ENCODE measurements at places on chromosomes 13 and 19.

GRCh38 chr19:31152906-31153305 is 196.3 kb downstream of the TSHZ3 start:
- no peak for DNase-seq

- no peak for DNase-seq
These were observed 28.1 kb downstream of the MPND start for GRCh38 chr19:4371247-4372164.

DNA sequence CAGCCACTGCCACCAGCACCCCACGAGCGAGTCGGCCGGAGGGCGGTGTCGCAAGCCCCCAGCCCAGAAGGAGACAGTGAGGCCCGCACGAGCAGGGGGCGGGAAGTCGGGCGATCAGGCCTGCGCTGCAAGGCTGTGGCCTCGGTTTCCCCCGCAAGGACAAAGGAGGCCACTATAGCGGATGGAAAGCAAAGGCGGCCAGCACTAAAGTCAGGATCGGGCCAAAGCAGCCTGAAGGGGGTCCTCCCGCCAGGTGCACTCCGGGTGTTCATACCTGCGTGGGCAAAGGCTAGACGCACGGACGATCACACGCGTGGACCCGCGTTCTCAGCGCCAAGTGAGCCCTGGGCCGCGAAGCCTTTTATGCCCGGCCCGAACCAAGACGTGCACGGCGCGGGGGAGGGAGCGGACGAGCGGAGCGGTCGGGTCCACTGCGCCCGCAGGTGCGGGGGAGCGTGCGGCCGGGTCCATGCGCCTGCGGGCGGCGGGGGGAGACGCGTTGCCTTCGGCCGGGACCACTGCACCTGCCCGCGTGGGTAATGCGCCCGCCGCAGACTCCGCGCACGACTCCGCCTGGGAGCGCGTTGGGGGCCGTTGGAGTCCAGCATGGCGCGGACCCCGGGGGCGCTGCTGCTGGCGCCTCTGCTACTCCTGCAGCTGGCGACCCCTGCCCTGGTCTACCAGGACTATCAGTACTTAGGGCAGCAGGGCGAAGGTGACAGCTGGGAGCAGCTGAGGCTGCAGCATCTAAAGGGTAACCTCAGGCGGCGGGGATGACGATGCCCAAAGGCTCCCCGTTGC is at the start of the genes PRDX2 and THSD8:
PRDX2 (minus strand) TSS at position 335 of the 801 bp plus-strand sequence. CDS start 539 bp downstream, outside the sequence.
THSD8 (plus strand) TSS at position 604 of the 801 bp plus-strand sequence; CDS start at position 607, 3 bp downstream.
- DNase-seq, result peak; percentile 55

- DNase-seq, result no peak
These were observed 35.5 kb upstream of the KLF12 start for GRCh38 chr13:74169676-74170075.

DNA sequence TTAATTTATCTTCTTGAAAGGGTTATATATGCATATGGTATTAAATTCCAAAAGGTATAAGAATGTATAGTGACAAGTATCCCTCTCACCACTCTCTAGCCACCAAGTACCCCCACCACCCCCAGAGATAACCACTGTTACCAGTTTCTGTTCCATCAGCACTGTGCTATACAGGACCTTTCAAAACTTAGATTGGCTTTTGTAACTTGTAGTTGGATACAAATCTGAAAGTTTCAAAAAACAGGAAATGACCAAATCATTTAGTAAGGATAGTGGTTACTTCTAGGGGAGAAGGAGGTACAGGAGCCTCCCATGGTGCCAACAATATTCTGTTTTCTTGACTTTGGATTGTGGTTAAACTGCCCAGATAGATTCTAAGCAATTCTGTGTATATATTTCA is 56.7 kb downstream of the AKAP11 start:
- no peak for DNase-seq

DNA sequence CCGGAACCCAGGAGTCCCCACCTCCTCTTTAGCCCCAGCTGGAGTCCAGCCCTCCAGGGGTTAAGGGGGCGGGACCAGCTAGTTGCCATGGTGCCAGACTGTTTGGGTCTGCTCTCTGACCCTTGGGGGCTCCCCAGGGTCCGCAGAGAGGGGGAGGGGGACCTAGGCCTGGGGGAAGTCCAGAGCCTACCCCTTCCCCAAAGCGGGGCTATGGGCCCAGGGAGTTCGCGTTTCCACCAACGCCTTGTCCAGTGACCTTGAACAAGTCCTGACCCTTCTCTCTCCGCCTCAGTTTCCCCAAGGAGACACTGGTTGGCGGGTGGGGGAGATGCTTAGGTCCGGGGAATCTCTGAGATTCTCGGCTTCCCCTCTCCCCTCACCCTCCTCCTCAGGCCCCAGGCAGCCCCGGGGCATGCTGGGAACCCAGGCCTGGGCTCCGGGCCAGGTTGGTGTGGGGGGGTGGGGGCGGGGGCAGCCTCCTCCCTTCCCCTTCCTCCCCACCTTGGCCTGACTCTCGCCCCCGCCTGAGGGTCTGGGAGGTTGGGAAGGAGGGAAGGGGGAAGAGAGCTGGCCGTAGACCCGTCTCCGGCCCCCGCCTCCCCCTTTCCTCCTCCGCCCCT is 2.6 kb upstream of the SPACA6 start:
- no peak for DNase-seq

- no peak for DNase-seq
These were observed 13.4 kb upstream of the LENG8 start for GRCh38 chr19:54435551-54436016.

DNA sequence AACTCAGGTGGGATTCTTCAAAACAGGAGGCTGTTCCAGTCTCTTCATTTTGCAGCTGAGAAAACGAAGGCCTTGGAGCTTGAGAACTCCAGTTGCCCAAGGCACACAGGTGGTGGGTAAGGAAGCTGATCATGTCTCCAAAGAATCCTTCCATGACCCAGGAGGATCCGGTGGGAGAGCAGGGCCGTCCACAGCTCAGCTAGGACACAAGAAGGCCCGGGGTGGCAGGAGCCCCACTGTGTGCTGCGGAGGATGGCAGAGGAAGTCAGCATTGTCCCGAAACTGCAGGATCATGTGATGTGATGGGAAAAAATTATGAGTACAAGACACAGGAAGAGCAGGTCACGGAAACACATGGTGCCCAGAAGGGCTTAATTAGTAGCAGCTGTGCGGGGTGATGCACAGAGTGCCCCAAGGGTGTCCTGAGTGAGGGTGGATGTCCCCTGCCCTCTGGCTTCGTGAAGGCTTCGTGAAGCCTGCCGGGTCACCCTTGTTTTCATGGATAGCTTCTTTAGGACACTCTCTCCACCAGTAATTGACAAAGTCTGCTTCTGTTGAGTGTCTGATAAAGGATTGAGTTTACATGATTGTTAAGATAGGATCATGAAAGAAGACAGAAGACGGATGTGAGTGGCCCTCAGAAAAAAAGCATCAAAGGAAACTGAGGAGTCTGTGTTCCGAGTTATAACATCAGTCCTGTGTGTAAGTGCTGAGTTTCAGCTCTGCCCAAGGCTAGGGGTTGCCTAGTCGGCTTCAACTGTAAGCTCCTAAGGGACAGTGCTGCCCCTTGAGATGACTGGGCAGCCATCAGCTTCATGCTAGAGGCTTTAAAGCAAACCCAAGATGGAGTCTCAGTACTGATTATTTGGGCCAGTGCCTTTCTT is 33.8 kb upstream of the SACS start:
- no peak for DNase-seq

GRCh38 chr13:109468123-109468522 is 318.3 kb downstream of the IRS2 start:
- no peak for DNase-seq

All from suppressor macrophage (primary cell).